ENCODE measurements at places on chromosomes 12 and 14.
A peak's percentile ranks its signal among the peaks of the same experiment; 100 is the strongest.

- H3K27ac ChIP-seq: no peak overlapping the region
- H3K4me1 ChIP-seq: peaks cover 17% of the 10 kb centered on the region
- no peaks in the 10 kb centered on the region for H3K27me3 ChIP-seq
- H3K4me3 ChIP-seq: no peak overlapping the region
- DNase-seq: no peak
Measured at GRCh38 chr12:91887957-91888356, 257.7 kb downstream of the BTG1 start.

GRCh38 chr14:58637040-58637390 is 747 bp upstream of the DACT1 start:
- peak overlapping the region; percentile 95 for H3K4me3 ChIP-seq
- peaks cover 5% of the 10 kb centered on the region for H3K27me3 ChIP-seq
- peak overlapping the region; percentile 86 for H3K27ac ChIP-seq
- H3K36me3 ChIP-seq: peaks cover 5% of the 10 kb centered on the region

DNA sequence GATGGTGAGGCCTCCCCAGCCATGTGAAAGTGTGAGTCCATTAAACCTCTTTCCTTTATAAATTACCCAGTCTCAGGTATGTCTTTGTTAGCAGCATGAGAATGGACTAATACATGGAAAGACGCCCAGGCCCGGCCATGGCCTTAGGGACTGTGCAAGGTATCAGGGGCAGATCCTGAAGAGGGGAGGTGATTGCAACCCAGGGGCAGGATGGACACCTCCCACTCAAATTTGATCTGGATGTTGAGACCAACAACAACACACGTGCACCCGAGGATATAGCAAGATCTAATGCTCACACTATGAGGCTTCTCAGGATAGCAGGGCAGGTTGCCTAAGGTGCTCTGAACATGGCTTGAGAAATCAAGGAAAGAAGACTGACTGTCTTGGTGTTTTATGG is 13.5 kb upstream of the SERPINA4 start:
- no peak overlapping the region for H3K4me3 ChIP-seq
- H3K36me3 ChIP-seq: no peaks in the 10 kb centered on the region
- no peaks in the 10 kb centered on the region for H3K4me1 ChIP-seq
- no peak for DNase-seq
- H3K27me3 ChIP-seq: peaks cover 2% of the 10 kb centered on the region
- H3K27ac ChIP-seq: no peak overlapping the region

- no peak for DNase-seq
- H3K4me1 ChIP-seq: peaks cover 38% of the 10 kb centered on the region
- H3K27ac ChIP-seq: no peak overlapping the region
- no peak overlapping the region for H3K4me3 ChIP-seq
- peaks cover 2% of the 10 kb centered on the region for H3K27me3 ChIP-seq
Measured at GRCh38 chr12:75529316-75529715, 17.9 kb upstream of the KRR1 start.

- H3K4me3 ChIP-seq: peak overlapping the region; percentile 88
- H3K27ac ChIP-seq: peak overlapping the region; percentile 93
- peak; percentile 4 for DNase-seq
- H3K36me3 ChIP-seq: peaks cover 12% of the 10 kb centered on the region
- H3K4me1 ChIP-seq: peaks cover 69% of the 10 kb centered on the region
- no peaks in the 10 kb centered on the region for H3K27me3 ChIP-seq
Measured at GRCh38 chr14:50397390-50398188, 908 bp upstream of the CDKL1 start.

GRCh38 chr14:68143341-68143841 is 323.8 kb downstream of the RAD51B start:
- DNase-seq: peak; percentile 56
- peaks cover 99% of the 10 kb centered on the region for H3K4me1 ChIP-seq
- peak overlapping the region; percentile 70 for H3K27ac ChIP-seq
- no peaks in the 10 kb centered on the region for H3K27me3 ChIP-seq

- peaks cover 5% of the 10 kb centered on the region for H3K27me3 ChIP-seq
- no peak for DNase-seq
- H3K4me1 ChIP-seq: peaks cover 11% of the 10 kb centered on the region
- H3K4me3 ChIP-seq: no peak overlapping the region
- H3K27ac ChIP-seq: no peak overlapping the region
Measured at GRCh38 chr12:120909633-120910298, 5.6 kb upstream of the SPPL3 start.

DNA sequence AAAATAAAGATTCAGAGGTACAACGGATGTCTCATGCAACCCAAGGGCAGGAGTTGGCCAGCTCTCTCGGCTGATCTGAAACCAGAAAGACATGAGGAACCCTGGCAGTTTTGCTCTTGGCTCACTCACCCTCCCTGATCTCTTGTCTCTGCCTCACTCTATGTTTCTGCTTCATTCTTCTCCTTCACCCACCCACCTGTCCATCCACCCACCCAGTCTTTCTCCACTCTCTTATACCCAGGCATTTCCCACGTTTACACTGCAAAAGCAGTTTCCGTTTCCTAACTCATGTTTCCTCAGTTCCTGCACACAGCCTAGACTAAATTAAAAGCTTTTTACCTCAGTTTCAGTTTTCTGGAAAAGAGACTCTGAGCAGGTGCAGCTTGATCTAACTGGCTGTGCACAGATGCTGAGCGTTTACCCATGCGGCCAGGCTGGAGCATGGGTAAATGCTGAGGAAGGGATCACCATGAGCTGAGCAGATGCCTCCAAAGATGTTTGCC is 157.6 kb downstream of the PRKCH start:
- H3K27me3 ChIP-seq: no peaks in the 10 kb centered on the region
- no peaks in the 10 kb centered on the region for H3K36me3 ChIP-seq
- DNase-seq: no peak
- H3K4me1 ChIP-seq: peaks cover 58% of the 10 kb centered on the region
- H3K27ac ChIP-seq: peak overlapping the region; percentile 54
- H3K4me3 ChIP-seq: no peak overlapping the region

- no peaks in the 10 kb centered on the region for H3K27me3 ChIP-seq
- H3K27ac ChIP-seq: peak overlapping the region; percentile 94
- H3K4me1 ChIP-seq: peaks cover 83% of the 10 kb centered on the region
- H3K36me3 ChIP-seq: no peaks in the 10 kb centered on the region
Measured at GRCh38 chr12:89947437-89948270, 239.0 kb upstream of the ATP2B1 start.

DNA sequence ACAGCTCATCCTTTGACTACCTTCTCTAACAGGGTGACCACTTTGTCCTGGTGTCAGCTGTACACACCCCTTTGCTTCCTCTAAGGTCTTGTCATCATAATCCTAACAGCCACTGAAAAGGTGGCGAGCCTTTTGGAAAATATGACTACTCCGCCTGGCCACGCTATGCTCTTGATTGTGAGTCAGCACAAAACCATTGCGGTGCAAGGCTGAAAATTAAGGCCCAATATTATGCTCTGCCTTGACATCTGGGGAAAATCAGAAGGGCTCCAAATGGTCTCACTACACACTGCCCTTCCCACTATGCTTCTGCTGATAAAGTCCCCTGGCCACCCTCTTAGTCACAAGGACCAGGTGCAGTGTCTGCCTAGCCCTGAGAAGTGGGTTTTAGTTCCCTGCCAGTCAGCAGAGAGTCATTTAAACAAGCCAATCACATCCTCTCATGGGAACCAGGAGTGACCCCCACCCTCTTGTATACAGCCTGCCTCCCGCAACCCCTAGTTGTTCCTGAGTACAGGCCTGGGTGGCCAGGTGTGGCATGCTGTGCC is 34.3 kb downstream of the FGD6 start:
- H3K27ac ChIP-seq: peak overlapping the region; percentile 96
- no peaks in the 10 kb centered on the region for H3K27me3 ChIP-seq
- H3K36me3 ChIP-seq: no peaks in the 10 kb centered on the region
- H3K4me3 ChIP-seq: peak overlapping the region; percentile 16

DNA sequence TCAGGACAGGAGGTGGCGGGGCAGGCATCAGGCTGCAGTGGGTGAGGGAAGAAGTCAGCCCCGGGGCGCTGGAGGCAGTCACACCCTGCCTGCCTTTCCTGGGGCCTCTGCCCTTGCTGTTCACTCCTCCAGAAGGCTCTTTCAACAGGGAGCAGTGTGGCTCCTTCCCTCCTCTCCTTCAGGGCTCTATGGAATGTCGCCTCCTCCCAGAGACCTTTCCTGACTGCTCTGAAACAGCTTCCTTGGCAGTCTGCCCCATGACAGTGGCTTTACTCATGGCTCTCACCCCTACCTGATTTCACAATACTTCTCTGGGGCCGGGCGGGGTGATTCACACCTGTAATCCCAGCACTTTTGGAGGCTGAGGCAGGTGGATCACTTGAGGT is 7.1 kb downstream of the RHOF start:
- H3K27me3 ChIP-seq: peaks cover 10% of the 10 kb centered on the region
- H3K36me3 ChIP-seq: no peaks in the 10 kb centered on the region
- H3K4me1 ChIP-seq: peaks cover 45% of the 10 kb centered on the region
- H3K4me3 ChIP-seq: peak overlapping the region; percentile 42
- H3K27ac ChIP-seq: peak overlapping the region; percentile 54
- DNase-seq: peak; percentile 97

GRCh38 chr12:91178781-91179180 is 3.8 kb downstream of the DCN start:
- no peak overlapping the region for H3K4me3 ChIP-seq
- H3K36me3 ChIP-seq: no peaks in the 10 kb centered on the region
- no peaks in the 10 kb centered on the region for H3K27me3 ChIP-seq
- H3K4me1 ChIP-seq: peaks cover 18% of the 10 kb centered on the region

DNA sequence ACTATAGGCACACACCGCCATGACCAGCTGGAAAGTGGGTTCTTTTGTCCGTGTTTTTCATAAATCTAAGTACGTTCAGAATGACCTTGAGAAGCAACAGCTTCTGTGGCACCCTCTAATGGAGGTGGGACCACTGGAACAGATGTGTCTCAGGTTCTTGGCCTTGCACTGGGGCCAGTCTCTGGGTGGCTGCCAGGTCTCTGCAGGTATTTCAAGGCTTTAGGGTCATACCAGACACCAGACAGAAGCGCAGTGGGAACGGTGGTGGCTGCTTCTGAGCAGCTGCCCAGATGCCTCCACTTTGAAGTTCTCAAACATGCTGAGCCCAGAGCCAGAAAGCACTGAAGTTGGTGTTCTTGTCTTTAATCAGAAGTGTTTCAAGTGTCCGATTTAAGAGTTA is 75.0 kb upstream of the RBM19 start:
- peaks cover 14% of the 10 kb centered on the region for H3K4me1 ChIP-seq
- DNase-seq: no peak
- H3K36me3 ChIP-seq: no peaks in the 10 kb centered on the region
- H3K27me3 ChIP-seq: peaks cover 28% of the 10 kb centered on the region
- no peak overlapping the region for H3K4me3 ChIP-seq

- DNase-seq: no peak
- peaks cover 18% of the 10 kb centered on the region for H3K4me1 ChIP-seq
- peaks cover 23% of the 10 kb centered on the region for H3K36me3 ChIP-seq
- H3K27me3 ChIP-seq: no peaks in the 10 kb centered on the region
- H3K4me3 ChIP-seq: no peak overlapping the region
- no peak overlapping the region for H3K27ac ChIP-seq
Measured at GRCh38 chr12:92953747-92954146, 24.7 kb upstream of the EEA1 start.

DNA sequence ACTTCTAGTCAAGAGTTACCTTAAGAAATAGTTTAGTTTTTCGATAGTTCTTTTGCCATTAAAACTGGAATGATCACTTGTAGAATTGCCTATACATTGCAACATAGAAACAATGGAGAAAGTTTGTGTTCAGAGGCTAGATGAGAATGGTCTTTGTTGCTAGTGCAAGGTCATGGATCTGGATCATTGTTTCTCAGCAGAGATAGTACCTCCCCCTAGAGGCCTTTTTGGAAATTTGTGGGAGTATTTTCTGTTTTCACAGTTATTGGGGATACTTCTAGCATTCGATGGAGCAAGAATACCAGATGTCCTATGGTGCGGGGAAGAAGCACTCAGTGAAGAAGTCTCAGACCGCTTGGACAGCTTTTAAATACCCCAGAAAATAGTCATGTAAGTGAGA is 138.8 kb upstream of the HMGA2 start:
- peak overlapping the region; percentile 20 for H3K27ac ChIP-seq
- DNase-seq: peak; percentile 41
- H3K36me3 ChIP-seq: peaks cover 10% of the 10 kb centered on the region
- peaks cover 40% of the 10 kb centered on the region for H3K4me1 ChIP-seq
- no peak overlapping the region for H3K4me3 ChIP-seq

DNA sequence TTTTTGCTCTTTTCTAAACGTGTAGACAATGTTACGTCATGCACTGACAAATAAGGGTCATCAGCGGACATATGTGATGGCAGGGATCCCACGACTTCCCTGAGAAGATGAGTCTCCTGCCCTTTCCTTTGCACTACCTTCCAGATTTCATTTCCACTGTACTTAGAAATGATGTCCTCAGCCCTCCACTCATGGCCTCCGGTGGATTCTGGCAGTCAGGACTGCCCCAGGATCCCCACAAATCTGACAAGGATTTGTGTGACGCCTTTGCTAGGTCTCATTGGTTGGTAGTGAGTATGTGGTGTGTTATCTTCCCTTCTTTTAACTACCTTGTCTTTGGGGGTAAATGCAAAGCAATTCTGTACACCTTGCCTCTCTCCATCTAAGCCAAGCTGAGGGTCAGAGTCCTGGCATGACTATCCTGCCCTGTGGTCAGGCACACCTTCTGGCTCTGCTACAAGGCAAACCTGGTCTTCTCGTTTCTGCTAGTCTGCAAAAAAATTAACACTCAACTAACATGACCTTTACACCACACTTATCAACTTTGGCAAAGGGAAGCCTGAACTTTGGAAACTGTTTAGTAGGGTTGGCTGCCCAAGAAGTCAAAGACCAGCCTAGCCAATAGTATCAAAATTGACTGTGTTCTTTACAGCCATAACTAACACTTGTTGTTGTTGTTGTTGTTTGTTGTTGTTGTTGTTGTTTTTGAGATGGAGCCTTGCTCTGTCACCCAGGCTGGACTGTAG is 17.3 kb upstream of the DHRS4 start:
- H3K4me3 ChIP-seq: no peak overlapping the region
- no peaks in the 10 kb centered on the region for H3K4me1 ChIP-seq
- H3K27ac ChIP-seq: no peak overlapping the region
- peaks cover 15% of the 10 kb centered on the region for H3K27me3 ChIP-seq

DNA sequence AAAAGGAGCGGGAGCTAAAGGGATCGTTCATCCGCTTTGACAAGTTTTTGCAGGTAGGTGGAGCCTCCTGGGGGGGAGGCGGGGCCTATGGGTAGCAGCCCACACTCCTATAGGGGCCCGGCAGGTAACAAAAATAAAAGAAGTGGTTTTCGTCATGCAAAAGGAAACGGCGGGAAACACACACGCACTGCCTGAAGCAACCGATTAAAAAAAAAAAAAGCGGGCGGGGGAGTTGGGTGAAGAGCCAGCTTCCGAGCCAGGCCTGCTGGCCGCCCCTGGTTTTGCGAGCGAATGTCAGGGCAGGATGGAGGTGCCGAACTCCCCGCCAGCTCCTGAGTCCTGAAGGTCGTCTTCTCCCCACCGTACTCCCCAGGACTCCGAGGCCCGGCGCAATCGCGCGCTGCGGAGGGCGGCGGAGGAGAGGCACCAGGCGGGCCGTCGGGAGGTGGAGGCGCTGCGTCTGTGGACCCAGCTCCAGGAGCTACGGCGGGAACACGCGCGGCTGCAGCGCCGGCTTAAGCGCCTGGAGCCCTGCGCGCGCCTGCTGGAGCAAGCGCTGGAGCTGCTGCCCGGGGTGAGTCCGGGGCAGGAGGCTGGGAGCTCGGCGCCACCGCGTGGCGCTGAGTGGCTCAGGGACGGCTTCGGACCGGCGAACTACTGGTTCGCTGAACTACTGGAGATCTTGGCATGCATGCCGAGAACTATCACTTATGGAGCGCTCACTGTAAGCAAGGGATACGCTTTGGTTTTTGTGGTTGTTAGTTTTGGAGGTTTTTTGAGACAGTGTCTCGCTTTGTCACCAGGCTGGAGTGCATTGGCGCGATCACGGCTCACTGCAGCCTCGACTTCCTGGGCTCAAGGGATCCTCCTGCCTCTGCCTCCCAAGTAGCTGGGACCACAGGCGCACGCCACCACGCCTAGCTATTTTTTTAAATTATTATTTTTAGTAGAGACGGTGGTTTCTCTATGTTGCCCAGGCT is 3.6 kb downstream of the CFAP73 start:
- peak; percentile 55 for DNase-seq
- H3K27me3 ChIP-seq: peaks cover 24% of the 10 kb centered on the region
- H3K4me3 ChIP-seq: peak overlapping the region; percentile 64
- H3K27ac ChIP-seq: no peak overlapping the region
